Cortex of kidney (tissue), 1 donor: ENCODE measurements at places on chromosomes 1 and 21.

GRCh38 chr21:40120940-40121575 lies 253.8 kb downstream of the PCP4 start:
- no peak for DNase-seq

DNA sequence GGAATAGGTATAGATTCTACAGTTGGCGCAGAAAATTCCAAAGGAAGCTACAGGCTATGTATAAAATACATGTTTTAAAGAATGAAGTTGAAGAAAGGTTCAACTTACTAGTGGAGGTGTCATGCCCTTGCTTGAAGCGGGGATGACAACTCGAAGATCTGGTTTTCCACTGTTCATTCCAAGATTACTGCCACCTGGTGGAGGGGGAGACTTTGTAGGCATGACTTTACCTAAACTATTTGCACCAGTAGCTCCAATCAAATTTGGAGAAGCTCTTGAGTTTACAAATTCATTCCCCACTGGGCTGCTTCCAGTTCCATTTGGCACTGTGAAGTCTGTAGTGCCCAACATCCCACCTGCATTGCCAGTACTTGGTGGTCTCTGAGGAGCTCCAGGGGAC lies 81.7 kb downstream of the AXDND1 start:
- DNase-seq, result no peak

DNA sequence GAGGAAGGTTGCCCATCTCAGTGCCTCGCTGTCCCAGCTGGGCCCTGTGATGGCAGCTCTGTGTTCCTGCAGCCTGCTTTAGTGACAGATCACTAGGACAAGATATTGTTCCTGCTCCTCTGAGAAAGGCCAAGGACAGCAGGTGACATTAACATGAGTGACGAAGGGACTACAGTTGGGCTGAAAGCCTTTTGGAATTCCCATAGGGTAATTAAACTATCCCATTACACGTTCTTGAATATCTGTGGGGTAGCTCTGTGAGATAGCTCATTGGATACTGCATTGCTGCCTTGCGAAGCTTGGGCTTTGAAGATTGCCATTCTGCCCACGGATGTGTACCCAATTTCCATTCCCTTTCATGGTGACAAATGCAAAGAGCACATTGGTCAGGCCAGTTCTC lies 78.2 kb upstream of the COA6 start:
- DNase-seq, result no peak

DNA sequence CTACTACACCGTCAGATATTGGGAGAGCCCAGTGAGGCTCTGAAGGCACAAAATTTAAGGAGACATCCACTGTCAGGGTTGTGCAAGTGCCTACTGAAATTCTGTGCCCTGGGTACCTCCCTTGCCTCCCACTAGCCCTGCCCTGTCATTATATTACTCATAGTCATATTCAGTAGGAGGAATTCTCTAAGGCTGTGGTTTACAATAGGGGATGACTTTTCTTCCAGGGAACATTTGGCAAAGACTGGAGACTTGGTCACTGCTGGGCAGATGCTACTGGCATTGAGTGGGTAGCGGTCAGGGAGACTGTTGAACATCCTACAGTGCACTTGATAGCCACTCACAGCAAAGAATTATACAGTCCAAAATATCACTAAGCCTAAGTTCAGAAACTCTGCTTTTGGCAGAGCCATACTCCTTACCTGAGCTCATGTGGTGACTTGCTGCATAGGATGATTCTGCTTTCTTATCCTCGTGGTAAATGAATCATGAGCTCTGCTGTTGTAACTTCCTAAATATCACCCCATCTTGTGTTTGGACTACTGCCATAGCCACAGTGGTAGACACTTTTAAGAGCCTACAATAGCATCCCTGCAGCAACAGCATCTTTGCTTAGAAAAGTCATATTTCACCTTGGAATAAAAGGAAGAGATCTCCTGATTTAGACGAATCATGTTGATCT lies 563.4 kb upstream of the PLXNA2 start:
- no peak for DNase-seq

GRCh38 chr1:170674986-170675385 lies 11.1 kb downstream of the PRRX1 start:
- no peak for DNase-seq

DNA sequence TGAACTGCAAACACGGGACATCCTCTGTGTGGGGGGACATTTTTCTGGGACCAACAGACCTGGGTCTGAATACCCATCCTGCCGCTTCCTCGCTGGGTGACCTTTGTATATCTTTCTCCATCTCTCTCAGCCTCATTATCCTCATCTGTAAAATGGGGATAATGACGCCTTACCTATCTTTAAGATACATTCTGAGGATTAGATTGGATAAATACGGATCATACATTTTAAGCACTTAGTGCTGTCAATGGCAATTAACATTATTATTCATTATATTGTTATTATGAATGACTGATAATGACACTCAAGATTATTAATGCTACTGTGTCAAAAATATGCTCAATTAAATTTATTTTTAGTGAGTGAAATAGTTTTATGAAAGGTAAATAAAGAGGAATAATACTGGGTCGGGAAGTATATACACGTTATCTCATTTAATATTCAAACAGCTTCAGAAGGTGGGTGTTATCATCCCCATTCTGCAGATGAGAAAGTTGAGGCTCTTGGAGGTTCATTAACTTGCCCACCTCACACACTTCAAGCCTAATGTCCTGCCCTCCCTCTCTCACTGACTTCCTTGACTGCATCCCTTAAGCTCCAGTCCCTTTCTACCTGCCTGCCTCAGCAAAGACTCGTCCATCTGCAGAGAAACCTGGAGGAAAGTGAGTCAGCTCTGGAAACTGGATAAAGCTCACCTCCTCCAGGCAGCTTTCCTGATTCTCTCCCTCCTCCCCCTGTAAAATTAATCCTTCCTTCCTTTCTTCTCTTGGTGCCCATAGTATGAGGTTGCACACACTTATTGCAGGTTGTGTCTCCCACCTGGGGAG lies 120.7 kb upstream of the JUN start:
- no peak for DNase-seq

DNA sequence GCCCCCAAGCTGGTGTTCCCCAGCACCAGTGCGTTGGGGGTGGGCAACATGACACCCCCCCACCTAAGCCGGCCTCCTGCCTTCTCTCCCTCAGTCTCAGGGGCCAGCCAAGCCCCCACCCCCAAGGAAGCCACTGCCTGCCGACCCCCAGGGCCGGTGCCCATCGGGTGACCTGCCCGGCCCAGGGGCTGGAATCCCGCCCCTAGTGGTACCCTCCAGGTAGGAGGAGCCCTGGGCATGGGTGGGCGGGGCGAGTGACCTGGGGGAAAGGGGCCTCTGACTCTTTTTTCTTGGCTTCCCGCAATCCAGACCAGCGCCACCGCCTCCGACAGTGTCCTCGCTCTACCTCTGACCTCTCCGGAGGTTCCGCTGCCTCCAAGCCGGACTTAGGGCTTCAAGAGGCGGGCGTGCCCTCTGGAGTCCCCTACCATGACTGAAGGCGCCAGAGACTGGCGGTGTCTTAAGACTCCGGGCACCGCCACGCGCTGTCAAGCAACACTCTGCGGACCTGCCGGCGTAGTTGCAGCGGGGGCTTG lies 1.3 kb upstream of the EFNA4 start:
- no peak for DNase-seq

DNA sequence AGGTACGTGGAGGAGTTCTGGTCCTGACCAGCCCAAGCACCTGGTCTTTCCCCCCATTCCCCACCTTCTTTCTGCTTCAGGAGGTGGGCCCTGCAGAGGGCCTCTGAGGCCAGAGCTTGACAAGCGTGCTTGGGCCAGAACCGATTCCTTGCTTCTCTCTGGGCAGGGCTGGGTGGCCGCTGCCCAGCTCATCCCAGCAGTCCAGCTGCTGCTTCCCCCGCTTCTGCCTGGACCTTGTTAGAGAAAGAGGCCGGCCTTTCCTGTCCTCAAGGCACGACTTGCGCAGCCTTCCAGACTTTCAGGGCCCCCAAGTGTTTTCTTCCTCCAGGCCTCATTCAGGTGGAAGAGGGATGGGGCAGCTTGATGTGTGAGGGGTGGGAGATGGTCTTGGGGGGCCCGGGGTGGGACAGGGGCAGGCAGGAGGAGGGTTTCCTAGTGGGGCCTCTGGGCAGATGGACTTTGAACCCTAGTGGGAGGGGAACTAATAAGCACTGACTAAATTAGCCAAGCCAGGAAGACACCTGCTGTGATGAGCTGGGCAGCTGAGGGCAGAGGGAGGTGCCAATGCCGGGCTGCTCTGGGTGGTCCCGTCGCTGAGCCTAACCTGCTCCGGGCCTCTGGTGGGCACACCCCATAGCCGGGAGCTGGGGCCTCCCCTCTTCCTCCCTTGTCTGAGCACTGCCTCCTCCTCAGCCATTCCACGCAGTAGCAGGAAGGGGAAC lies 36.5 kb downstream of the ARHGEF10L start:
- DNase-seq, result no peak

DNA sequence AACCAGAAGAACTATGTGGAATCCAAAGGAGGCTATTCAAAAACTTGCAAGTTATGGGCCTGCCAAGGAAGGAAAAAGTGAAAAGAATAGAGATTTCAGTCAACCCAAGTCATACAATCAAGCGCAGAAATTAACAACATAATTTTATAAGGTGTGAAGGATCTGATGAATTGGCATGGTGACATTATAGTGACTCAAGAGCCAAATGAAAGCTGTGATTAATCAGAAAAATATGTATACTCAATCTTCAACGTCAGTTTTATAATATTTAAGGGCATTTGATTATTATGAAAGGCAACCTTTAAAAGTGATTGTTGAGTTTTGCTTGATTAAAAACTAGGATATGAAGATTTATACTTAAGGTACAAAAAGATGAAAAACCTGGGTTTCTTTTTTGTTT lies 37.8 kb upstream of the THEM4 start:
- no peak for DNase-seq

- DNase-seq, result no peak
Observed at GRCh38 chr1:57137980-57138379, 172.2 kb upstream of the C8B start.

- DNase-seq, result no peak
Observed at GRCh38 chr1:204558467-204558866, 42.3 kb downstream of the MDM4 start.

DNA sequence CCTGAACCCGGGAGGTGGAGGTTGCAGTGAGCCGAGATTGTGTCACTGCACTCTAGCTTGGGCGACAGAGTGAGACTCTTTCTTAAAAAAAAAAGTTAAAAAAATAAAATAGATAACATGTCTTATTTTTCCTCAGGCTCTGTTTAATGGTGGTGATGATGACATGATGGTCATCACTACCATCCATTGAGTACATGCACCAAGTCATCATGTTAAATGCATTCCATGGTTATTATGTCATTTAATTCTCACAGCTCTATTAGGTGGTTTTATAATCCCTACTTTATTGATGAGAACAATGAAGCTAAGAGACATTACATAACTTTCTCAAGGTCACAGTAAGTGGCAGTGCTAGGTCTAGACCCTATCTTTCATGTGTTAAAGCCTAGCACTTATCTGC lies 34.4 kb upstream of the MAB21L3 start:
- DNase-seq, result no peak

GRCh38 chr1:64913361-64914015 lies 52.9 kb downstream of the JAK1 start:
- no peak for DNase-seq
